Stimulated activated CD8-positive, alpha-beta memory T cell treated with anti-CD3 and anti-CD28 coated beads, Interleukin-7, amount 100 ng/mL, for 1 hour (primary cell): ENCODE measurements at places on chromosomes 5 and 9.

DNA sequence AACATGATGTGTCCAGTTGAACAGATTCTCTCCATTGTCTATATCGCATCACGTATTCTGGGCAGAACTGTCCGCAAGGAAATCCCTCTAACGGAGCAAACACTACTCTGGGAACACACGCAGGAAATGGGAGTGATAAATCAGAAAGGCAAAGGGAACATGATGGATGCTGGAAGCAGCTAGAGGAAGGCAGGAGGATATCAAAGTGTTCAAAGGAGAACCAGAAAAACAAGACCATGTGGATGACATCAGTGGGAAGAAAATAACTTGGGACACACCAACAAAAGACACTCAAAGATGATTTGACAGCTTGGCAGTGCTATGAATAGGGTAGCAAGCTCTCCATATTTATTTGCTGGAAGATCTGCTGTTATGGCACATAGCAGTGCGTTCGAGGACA, 142.9 kb downstream of the PLK2 start:
- no peak for DNase-seq

DNA sequence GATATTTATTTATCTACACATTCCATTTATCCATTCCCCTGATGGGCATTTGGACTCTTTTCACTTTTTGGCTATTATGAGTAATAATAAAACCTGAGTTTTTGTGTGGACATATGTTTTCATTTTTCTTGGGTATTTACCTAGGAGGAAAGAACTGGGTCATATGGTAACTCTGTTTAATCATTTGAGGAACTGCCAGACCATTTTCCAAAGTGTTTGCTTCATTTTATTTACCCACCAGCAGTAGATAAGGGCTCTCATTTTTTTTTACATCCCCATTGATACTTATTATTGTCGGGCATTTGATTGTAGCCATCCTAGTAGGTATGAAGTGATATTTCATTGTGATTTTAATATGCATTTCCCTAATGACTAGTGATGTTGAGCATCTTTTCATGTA, 7.7 kb upstream of the PTPDC1 start:
- no peak for DNase-seq

- DNase-seq: no peak
These were observed 274.2 kb upstream of the CCNH start for GRCh38 chr5:87686975-87687374.

DNA sequence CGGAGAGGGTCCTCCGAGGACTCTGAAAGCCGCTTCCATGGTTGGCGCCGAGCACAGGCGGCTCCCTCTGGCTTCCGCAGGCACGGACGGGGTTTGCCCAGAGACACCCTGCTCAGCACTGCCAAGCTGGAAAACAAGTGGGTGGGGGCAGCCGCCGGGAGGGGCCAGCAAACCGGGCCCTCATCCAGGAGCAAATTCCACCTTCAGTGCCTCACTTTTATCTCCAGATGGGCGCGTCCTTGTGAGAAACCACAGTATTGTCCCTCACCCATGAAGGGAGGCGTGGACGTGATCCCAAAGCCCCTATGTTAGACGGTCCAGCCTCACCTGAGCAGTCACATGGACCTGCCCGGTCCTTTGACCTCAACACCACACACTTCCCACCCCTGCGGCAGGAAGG, 29.0 kb downstream of the MED10 start:
- DNase-seq: no peak

DNA sequence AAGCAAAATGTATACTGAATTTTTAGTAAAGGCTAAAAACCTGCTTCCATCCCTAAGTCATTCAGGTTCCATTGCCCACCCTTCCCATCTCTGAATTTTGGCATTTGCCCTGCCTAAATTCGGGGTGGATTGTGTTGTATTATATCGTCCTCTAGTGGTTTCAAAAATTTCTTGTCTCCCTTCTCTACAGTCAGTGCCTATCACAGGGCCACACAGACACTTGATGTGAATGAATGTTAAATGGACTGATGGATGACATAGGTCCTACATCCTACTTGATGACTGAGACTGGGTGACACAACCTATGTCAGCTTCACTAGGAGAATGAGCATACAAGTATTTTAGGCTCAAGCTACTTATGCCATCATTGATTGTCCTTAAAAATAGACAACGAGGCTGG, 45.6 kb upstream of the SLC30A5 start:
- no peak for DNase-seq

GRCh38 chr5:67021031-67021430, 175.6 kb downstream of the CD180 start:
- DNase-seq: no peak

GRCh38 chr5:143449772-143450171, 46.3 kb upstream of the NR3C1 start:
- no peak for DNase-seq

DNA sequence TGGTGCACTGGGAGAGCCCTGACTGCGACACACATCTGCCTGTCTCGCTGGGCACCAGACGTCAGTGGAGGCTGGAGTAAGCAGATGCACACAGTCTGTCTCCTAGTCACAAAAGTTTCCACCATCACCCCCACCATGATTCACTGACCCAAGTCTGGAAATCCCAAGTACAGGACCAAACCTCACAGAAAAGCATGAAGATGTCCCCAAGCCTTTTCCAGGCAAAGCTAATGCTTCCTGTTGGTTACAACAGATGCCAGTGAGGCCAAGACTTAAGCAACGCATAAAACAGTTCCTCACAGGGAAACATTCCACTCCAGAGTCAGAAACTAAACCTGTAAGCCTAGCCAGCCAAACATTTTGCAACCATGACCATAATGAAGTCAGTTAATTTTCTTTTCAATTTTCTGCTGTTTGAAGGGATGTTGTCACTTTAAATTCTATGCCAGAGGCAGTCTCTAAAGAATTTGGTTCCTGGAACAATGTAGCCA, 259.3 kb upstream of the SLC30A5 start:
- no peak for DNase-seq

DNA sequence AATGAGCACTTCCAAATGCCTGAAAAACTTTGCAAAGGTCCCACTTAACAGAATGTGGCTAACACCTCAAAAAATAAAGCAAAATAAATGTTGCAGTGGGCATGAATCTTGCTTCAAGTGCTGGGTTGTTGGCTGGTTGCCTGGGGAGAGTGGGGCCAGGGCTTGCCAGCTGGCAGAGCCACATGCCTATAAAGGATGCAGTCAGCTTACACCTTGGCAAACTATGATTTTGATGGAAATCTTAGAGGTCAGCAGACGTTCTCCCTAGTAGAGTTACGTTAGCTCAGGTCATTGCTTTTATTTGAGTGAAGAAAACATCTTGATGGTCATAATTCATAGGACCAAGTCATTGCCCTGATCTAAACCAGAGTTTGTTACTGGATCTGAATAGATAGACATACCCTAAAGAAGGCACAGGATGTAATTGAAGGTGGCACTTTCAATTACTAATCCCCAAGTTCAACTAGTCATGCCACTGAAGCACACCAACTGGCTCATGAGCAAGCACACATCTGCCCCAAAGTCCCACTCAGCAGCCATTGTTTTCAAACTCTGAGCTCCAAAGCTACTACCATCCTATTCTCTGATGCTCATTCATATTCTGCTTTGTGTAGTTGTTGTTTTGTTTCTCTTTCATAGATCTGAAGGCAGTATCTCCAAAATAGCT, 51.2 kb upstream of the ZSWIM6 start:
- DNase-seq: no peak

DNA sequence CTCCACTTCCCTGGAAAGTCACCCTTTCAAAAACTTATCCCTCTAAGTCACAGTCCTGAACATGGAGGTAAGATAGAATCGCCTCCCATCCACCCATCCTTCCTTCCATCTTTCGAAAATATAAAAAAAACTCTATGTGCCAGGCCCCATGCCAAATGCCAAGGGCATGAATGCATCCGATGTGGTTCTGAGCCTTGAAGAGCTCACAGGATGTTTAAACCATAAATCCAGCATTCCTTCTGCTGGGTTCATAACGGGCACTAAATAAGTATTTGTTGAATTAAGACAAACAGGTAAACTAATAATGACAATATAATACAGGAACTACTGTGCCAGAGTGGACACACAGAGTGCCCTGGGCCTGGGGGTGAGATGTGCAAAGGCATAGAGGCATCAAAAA, 147.3 kb downstream of the TTLL11 start:
- DNase-seq: no peak

GRCh38 chr5:164277720-164278119, 772.3 kb downstream of the MAT2B start:
- DNase-seq: no peak

DNA sequence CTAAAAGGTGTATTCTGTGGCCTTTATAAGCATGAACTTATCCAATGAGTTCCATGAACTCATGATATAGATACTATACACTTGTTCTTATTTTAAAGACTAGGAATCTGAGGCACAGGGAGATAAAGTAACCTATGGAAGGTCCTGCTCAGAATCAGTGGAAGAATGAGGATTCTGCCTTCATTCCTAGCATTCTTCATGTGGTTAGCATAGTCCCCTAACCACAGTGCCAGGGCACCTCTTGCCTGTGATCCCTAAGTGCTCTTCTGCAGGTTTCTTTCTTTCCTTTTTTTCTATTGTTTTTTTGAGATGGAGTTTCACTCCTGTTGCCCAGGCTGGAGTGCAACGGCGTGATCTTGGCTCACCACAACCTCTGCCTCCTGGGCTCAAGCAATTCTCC, 174.1 kb downstream of the C9orf152 start:
- DNase-seq: no peak

DNA sequence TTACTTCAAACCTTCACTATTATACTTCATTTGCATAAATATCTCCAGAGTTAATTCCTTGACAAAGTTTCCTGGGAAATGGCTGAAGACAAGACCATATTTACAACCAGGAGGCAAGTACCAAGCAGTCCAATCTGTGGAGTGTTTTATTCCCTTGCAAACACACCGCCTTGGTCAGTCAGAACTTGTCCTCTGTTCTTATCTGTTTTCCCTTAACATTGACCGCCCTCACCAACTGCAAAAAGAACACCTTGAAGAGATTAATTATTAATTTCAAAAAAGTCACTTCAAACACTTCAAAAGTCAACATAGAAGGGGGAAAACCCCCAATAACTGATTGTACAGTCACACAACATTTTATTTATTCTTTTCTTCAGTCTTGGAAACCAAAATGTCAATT, 269.0 kb upstream of the RGMB start:
- DNase-seq: no peak

DNA sequence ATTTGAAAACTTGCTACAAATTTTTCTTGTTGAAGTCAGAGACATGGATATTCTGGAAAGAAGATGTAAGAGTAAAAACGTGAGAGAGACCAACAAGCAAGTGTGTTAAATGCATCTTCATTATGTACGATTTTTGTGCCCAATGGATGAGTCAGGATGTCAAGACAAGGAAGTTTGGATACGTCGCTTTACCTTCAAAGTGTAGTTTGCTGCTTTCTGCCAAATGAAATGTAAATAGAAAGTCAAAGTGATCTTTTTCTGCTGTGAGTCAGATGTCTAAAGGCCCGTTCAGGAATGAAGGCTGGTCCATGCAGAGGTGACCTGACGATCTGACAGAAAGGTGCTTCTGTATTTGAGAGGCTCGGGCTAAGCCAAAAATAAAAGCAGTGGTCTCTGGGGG, 273.1 kb upstream of the PIK3R1 start:
- no peak for DNase-seq

DNA sequence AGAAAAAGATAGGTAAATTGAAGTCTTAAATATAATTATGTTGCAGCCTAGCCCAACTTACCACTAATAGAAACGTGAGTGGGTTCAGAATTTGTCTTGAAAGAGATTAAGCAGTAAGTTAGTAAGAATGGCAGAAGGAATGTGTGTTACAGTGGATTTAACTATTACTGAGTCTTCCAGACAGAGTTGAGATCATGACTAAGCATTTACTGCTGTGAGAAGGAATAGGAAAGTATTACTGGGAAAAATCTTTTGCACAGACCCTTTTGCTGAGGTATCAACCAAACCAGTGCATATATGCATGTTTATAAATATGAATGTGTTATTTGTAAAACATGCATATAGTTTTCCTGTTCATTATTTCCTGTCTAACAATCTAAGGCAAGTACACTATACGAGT, 112.8 kb upstream of the EFNA5 start:
- DNase-seq: no peak
